Liver (tissue), 10 donors: ENCODE measurements at places on chromosomes 6 and 20.

GRCh38 chr6:15622045-15622740 is 40.6 kb downstream of the DTNBP1 start:
- no peak for DNase-seq

- no peak for DNase-seq
These were observed 106.8 kb upstream of the BEND6 start for GRCh38 chr6:56848105-56848504.

GRCh38 chr20:61049684-61050083 is 202.4 kb upstream of the CDH4 start:
- DNase-seq: no peak

DNA sequence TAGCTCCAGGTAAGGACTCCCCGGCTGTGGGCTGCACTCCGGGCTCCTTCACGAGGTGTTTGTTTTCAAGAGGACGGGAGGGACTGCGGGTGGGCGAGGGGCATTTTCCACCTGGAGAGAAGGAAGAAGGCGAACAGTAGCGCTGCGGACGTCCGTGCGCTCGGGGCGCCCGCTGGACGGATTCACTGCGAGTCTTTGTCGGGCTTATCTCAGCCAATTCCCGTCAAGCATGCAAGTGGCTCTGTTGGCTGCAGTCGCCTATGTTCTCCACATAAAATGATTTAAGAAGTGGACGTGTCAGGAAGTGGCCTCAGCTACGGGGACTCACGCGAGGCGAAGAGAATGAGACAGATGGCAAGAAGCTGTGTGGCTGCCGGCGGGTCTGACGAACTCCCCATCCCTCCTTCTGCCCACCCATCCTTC is 332 bp downstream of the GRIK2 start:
- DNase-seq: no peak

- no peak for DNase-seq
These were observed 381.0 kb upstream of the SASH1 start for GRCh38 chr6:147961481-147962141.

- no peak for DNase-seq
These were observed 7.9 kb upstream of the SLC2A10 start for GRCh38 chr20:46701556-46701955.

DNA sequence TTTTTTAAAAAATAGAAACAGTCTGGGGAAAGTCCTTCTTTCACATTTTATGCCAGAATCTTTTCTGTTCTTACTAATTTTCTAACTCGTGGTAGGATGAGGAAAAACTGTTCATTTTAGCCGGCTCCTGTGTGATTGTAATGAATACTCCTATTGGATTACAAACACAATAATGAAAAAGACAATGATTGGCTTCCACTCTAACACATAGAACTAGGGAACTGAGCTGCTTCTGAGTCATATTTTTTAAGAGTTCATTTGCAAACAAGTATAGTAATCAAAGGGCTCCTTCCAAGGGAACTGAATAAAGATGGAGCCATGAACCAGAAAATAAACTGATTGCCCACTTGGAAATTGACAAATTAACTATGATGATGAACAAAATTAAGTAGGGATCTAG is 265.3 kb upstream of the TCF21 start:
- no peak for DNase-seq

- no peak for DNase-seq
These were observed 671 bp downstream of the TAPBP start for GRCh38 chr6:33313105-33313708.

DNA sequence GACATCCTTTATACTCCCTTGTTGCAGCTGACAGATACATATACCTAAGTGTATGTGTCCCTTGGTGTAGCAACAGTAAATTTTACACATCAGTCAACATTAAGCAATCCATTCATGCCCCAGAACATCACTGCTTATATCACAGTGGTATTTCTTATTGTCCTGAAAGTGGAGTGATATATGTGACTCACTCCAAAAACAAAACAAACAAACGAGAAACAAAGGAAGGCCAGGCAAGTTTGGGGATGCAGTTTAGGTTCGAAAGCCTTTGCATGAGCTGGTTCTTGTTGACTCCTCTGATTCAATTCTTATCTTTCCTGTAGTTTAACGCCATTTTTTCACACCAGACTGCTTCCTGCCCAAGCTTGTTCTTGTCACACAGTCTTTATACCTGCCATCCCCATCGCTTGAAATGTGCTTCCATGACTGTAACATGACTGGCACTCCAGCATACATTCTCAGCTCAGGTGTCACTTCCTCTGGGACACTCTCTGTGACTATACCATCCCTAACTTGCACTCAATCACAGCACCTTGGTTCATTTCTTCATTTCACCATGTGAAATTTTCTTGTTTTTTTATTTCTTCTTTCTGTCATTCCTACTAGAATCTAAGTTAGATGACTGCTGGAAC is 125.0 kb upstream of the TSHZ2 start:
- DNase-seq: no peak

GRCh38 chr20:19709635-19710335 is 48.3 kb upstream of the RIN2 start:
- no peak for DNase-seq

GRCh38 chr6:4187480-4187879 is 52.1 kb upstream of the ECI2 start:
- no peak for DNase-seq

DNA sequence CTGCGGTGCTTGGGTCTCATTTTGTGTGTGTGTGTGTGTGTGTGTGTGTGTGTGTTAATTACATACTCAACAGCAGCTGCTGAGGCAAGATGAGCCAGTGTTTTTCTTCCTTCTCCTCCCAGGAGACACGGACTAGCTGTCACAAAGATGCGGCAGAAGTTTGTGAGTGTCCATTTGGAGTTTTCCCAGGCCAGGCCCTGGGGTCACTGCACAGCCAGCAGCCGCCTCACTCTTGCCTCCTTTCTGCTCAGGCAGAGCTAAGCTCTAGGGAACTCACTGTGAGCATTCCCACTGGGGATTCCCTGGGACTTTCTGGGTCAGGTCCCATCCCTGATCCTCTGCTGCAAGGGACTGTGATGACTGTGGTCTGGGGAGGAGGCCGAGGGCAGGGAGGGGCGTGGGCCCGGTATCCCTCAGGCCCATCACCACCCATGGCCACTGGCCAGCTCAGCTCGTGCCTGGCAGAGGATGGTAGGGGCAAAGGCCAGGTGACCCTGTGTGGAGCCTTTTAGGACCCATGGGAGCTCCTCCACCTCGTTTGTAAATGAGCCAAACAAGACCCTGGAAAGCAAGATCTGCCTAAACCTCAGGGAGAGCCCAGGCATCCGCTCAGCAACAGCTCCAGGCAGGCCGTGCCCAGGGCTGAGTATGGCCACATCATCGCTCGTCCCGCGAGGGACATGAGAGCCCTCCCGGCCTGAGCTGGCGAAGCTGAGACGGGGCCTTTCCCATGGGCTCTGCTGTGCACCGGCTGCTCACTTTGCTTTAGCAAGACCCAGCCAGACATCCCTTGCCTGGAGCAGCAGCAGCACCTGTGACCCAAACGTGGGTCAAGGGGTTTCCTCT is 102.0 kb downstream of the PSMB1 start:
- DNase-seq: no peak

GRCh38 chr6:168158213-168158979 is 79.4 kb upstream of the FRMD1 start:
- peak; percentile 31 for DNase-seq

GRCh38 chr6:46954837-46955451 is 33.2 kb upstream of the ADGRF5 start:
- DNase-seq: no peak

DNA sequence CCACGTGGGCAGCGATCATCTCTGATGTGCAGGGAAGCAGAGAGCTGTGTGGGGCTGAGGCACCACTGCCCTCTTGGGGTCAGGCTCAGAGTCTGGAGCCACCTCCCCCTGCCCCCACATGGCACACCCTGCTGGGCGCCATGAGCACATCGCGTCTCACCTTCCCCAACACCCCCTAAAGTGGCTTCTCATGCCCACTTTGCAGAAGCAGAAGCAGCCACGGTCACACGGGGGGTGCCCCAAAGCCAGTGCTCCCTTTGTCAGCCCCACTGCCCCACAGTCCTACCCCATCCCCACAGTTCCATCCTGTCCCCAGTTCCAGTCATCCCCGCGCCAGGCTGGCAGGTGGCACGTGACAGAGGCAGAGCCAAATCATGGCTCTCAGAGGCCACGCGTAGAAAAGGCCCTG is 19.5 kb downstream of the SDCBP2 start:
- DNase-seq: no peak

GRCh38 chr20:23200914-23201313 is 114.8 kb upstream of the CD93 start:
- no peak for DNase-seq

DNA sequence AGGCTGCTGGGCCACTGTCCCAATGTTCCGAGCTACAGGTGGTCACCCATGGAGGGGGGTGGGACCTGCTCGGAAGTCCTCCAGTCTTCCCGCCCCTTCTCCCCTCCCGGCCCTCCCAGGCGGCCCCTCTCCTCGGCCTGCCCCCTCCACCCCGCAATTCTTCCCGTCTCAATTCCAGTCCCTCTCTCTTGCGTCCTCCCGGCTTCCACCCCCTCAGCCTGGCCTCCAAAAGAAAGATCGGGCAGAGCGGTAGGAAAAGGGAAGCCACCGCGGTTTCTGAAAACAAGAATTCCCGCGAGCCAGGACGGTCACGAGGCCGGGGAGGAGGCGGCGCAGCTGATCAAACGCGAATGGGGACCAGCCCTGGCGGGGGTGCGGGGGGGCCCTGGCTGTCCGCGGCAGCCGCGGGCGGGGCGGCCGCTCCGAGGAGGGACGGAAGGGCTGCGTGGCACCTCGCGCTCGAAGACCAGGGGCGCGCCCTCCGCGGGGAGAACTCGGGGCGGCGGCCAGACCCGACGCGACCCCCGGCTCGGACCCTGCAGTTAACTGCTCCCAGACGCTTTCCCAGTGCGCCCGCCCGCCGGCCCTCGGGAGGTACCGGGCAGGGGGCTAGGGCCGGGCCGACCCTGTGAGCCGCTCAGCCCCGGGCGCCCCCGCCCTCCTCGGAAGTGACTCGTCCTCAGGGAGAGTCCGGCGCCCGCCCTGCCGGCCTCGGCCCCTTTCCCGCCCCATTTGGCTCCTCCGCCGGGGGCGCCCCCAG is 1.0 kb downstream of the PXDC1 start:
- peak; percentile 57 for DNase-seq

- DNase-seq: no peak
These were observed 28.8 kb downstream of the IMPG1 start for GRCh38 chr6:76043690-76044089.

- no peak for DNase-seq
These were observed 31.1 kb downstream of the POFUT1 start for GRCh38 chr20:32238483-32239425.

GRCh38 chr6:73460056-73460455 is 1.5 kb upstream of the MTO1 start:
- DNase-seq: no peak

GRCh38 chr20:41204304-41205265 is 67.2 kb downstream of the PLCG1 start:
- no peak for DNase-seq

DNA sequence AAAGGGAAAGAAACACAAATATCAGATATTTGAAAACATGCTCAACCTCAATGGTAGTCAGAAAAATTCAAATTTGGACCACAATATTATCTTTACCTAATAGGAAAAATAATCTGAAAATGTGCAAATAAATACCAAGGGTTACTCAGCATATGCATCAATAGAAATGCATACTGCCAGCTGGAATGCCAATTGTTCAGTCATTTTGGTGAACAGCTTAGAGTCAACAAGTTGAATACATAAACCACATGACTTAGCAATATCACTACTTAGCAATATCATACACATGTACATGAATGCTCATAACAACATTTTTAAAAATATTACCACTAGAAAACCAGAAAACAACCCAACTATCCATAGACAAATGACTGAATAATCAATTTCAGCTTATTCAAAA is 212.7 kb downstream of the PTPRK start:
- no peak for DNase-seq

- no peak for DNase-seq
These were observed 22.0 kb upstream of the PERP start for GRCh38 chr6:138129190-138129589.

- no peak for DNase-seq
These were observed 203.9 kb downstream of the PREX1 start for GRCh38 chr20:48623906-48624265.
